ENCODE measurements at places on chromosomes 6 and 20. TPM values are rescaled to one million over a fixed set of nuclear protein-coding genes. Genes with fewer than 3 reads are reported as not detected.

Gene HLA-DPB1
- 89.8 TPM for total RNA-seq

Gene KCNG1
- total RNA-seq, result 0.30 TPM

Gene HCRTR2
- not detected for total RNA-seq

Gene SGK2
- total RNA-seq, result not detected

Gene C6orf132
- 0.10 TPM for total RNA-seq

Gene PM20D2
- total RNA-seq, result 5.5 TPM

Gene ID4
- not detected for total RNA-seq

Gene TMEM63B
- total RNA-seq, result 15.5 TPM

Gene EPPIN
- total RNA-seq, result not detected

Gene GGT7
- 5.7 TPM for total RNA-seq

Gene ARHGAP18
- 18.0 TPM for total RNA-seq

Gene GNMT
- total RNA-seq, result 0.60 TPM

Gene STMN3
- 23.8 TPM for total RNA-seq

Gene TMEM200A
- 3.0 TPM for total RNA-seq

Gene C6orf52
- 0.88 TPM for total RNA-seq

Gene SLC12A5
- 0.53 TPM for total RNA-seq

Gene NMBR
- not detected for total RNA-seq

Gene MYLK4
- 0.28 TPM for total RNA-seq
